ENCODE measurements at places on chromosomes 3 and 15.

DNA sequence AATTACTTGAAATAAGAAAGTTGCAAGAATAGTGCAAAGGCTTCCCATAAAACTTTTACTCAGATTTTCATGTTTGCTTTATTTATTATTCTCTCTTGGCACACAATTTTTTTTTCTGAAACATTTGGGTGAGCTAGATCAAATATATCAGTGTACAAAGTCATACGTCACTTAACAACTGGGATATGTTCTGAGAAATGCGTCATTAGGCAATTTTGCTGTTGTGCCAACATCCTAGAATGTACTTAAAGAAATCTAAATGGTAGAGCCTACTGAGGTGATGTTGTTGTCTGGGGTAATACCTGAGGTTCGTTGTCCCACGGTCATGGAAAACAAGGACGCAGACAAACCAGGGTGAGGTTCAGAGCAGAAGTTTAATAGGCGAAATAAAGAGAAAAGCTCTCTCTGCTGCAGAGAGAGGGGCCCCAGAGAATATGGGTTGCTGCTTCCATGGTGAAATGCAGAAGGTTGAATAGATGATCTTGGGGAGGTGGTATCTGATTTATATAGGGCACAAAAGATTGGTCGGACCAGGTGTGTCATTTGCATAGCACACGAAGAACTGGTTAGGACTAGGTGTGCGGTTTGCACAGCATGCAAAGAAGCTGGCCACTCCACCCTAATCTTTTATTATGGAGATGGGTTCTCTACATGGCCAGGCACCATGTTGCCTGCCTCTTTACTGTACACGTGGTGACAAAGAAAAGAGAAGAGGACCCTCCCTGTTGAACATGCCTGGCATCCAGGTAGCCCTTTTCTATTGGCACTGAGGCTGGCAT, 8.8 kb upstream of the GRAMD1C start:
- no peak for DNase-seq

GRCh38 chr3:41502481-41502880, 303.2 kb downstream of the CTNNB1 start:
- DNase-seq, result no peak

- DNase-seq, result no peak
These were observed 38.4 kb upstream of the RBM5 start for GRCh38 chr3:50050361-50050760.

DNA sequence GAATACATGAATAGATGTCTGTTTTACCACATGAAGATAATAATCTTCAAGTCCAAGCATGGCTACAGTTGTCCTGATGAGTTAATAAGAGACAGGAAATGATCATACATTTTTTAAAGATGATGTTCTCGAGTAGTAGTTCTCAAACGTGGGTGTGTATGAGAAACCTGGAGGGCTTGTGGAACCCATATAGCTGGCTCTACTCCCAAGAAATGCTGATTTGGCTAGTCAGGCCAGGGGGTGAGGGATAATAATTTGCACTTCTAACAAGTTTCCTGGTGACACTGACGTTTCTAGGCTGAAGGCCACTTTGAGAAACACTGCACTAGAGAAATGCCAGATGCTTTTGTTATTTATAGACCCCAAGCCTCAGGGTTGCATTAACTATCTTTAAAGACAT, 37.0 kb downstream of the ROPN1B start:
- no peak for DNase-seq

DNA sequence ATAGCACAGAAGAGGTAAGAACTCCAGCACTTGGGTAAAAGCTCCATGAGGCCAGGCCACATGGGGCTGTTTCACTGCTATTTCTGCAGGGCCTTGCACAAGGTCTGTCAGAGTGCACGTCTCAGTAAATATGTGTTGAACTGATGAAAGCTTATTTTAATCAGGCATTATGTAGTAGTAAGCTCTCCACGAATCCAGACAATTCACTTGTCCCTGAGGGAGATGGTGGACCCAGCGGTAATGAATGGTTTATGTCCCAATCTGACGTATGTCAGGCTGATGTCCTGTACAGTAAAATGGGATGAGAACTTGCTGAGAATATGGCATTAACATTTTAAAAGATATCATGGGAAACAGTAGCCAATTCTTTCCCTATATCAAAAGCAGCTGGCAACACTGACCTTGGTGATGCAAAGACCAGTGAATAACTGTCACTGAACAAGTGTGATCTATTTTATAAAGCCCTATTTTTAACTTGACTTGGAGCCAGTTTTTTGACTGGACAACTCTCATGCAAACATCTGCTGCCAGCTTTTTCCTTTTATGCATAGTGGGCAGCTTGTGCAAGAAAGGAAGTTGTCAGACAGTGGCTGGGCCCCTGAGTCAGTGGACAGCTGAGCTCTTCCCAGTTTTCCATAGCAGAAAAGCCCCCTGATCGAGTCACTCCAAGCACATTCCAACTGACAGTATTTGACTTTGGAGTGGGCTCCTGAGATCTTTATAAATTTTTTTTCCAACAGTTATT, 519.8 kb upstream of the MDFIC2 start:
- no peak for DNase-seq

GRCh38 chr15:47485419-47485818, 231.9 kb upstream of the SEMA6D start:
- no peak for DNase-seq

GRCh38 chr15:74402873-74403587, 30.7 kb downstream of the SEMA7A start:
- DNase-seq, result no peak

DNA sequence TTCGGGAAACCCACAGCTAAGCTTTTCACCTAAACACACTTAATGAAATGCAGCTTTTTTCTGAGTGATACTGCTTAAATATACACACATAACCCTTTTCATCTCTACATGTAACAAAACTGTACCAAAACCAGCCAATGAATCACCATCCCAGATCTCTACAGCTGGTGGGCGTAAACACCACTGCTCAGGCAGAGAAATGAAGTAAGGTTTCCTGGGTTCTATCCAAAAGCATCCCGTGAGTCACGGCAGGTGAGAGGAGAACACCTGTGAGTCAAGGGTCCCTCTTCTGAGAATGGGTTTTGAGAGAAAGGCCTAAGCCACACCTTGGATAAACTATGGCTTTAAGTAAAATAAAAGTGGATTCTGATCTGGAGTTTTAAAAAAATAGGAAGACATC, 2.6 kb downstream of the CLDN1 start:
- no peak for DNase-seq

DNA sequence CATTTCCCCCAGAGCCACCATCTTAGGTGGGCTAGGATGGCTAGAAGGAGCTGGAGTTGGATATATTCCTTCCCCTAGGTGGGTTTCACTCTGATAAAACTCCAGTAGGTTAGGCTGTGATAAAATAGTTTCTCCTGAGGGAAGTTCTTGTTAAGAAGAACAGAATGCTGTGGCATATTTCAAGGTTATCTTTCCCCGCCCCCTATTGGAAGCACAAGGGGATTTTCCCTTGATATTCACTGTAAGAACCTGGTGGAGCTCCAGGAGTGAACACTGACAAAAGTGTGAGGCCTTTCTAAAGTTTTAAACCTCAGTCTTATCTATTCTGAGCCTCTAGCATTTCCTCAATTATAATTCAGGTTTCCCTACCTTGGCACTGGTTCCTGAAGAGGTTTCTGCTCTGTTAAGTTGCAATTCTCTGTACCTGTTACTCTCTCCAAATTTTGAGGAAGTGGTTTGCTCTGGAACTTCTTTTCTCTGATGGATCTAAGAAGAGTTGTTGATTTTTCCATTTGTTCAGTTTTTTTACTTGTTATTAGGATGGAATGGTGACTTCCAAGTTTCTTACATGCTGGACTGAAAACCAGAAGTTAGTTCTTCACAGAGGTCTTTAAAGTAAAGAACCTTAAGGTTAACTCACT, 113.5 kb downstream of the GMPS start:
- DNase-seq, result no peak

DNA sequence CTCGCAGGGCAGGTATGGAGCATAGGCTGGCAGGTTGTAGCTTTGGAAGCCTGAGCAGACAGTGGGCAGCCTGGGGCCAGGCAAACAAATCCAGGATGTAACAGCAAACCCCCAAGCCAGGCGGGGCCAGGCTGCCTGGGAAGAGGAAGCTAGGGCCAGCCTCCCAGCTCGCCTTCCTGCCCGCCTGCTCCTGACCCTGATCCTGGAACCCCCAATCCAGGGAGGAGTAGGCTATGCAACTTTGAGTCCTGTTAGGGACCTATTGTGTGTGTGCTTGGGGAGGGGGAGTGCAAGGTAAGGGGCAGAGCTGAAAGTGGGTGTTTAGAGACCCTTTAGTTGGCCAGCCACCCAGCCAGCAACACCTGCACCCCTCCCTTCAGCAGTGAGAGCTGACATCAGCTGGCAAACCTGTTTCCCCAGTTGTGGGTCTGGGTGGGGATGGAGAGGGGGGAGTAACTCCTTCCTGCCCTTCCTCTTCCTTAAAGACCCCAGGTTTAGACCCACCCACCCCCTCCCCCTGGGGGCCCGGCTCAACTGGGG, 2.5 kb downstream of the NBEAL2 start:
- no peak for DNase-seq

- no peak for DNase-seq
These were observed 58.2 kb downstream of the AAGAB start for GRCh38 chr15:67196222-67196621.

DNA sequence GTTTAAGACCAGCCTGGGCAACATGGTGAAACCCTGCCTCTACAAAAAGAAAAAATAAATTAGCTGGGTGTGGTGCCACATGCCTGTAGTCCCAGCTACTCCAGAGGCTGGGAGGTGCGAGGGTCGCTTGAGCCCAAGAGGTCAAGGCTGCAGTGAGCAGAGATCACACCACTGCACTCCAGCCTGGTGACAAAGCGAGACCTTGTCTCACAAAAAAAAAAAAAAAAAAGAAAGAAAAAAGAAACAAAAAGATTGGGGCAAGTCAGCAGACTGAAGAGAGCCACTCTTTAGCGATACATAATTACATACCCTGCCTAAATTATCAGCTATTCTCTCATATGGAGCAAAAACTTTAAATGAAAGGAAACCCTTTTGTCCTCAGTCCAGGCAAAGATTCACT, 53.6 kb upstream of the MAP3K13 start:
- DNase-seq, result no peak

DNA sequence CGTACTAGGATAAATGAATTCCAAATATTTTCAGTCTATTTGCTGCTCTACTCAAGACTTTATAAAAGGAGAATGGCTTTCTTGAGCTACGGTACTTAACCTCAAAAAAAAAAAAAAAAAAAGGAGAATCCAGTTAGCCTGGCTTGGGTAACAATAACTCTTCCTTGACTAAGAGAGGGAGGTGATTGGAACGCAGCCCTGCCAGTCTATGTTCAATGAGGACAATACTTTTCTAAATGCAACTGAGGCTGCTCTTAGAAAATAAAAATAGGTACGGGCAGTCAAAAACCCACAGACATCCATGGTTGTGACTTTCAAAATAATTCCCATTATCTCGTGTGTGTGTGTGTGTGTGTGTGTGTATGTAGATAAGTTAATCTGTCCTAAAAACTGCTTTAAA, 661.7 kb upstream of the NAALADL2 start:
- DNase-seq, result no peak

DNA sequence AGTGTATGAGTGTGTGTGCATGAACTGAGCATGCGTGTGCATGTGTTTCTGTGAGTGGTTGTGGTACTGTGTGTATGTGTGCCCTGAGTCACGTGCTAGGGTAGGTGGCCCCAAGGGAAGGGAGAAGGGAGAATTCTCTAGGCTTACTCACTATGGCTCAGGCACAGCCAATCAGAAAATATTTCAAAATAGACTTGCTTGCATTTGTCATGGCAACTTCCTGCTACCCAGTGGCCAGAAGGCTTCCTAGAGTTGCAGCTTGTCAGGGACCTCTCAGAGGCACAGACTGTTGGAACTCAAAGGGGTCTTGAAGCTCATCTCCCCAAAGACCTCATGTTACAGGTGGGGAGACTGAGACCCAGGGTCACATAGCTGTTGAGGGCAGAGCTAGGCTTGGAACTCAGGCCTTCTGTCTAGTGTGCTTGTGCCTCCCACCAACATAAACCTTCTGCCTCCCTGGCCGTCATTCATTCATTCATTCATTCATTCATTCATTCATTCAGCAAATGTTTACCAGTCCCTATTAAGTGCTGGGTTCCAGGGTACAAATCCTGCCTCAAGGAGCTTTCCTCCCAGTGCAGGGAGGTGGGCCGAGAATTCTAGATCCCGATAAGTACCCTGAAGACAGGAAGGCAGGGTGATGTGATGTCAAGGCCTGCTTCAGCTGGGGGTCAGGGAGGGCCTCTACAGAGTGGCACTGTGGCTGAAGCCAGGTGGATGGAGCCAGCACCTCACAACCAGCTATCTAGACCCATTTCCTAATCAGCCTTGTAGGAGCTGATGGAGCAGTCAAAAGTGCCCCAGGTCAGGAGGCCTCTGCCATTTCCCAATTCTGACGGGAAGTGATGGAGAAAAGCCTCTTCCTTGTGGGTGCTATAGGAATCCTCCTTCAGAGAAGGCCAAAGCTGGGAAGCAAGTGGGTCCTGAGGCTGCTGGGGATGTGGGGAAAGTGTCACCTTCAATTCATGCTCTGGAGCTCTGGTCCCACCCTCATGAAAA, 10.9 kb upstream of the RFT1 start:
- no peak for DNase-seq

GRCh38 chr3:23252122-23252521, 49.0 kb downstream of the UBE2E2 start:
- no peak for DNase-seq

DNA sequence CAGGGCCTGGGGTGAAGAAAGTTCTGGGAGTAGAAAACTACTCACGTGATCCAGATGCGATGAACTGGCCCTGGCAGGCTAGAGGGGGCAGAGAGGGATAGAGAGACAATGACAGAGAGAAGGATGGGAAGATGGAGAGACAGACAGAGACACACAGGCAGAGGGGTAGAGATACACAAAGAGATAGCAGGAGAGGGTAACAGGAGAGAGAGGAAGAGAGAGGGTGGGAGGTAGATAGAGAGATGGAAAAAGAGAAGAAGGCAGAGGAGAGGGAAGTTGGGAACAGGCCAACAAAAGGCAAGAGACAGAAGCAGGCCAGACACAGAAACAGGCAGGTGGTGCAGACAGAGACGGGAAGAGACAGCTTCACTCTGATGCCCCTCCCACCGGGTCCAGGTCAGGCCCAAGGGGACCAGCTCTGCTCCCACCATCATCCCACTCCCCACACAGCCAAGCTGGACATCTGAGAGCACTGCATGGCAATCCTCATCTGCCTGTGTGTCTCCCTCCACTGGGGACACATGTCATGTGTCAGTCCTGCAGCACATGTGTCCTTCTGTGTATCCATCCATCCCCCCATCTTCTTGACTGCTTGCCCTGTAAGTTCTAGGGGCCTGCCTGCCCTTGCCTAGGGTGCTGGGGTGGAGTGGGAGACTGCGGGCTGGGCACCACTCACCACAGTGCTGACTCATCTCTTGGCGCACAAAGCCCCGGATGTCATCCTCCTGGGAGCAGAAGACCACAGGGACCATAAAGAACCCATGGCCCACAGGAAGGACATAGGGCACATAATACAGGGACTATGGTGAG, 2.2 kb upstream of the UCN2 start:
- no peak for DNase-seq
